Suppressor macrophage treated with lipopolysaccharide for 1 hour (primary cell): ENCODE measurements at places on chromosomes 11 and 22.

DNA sequence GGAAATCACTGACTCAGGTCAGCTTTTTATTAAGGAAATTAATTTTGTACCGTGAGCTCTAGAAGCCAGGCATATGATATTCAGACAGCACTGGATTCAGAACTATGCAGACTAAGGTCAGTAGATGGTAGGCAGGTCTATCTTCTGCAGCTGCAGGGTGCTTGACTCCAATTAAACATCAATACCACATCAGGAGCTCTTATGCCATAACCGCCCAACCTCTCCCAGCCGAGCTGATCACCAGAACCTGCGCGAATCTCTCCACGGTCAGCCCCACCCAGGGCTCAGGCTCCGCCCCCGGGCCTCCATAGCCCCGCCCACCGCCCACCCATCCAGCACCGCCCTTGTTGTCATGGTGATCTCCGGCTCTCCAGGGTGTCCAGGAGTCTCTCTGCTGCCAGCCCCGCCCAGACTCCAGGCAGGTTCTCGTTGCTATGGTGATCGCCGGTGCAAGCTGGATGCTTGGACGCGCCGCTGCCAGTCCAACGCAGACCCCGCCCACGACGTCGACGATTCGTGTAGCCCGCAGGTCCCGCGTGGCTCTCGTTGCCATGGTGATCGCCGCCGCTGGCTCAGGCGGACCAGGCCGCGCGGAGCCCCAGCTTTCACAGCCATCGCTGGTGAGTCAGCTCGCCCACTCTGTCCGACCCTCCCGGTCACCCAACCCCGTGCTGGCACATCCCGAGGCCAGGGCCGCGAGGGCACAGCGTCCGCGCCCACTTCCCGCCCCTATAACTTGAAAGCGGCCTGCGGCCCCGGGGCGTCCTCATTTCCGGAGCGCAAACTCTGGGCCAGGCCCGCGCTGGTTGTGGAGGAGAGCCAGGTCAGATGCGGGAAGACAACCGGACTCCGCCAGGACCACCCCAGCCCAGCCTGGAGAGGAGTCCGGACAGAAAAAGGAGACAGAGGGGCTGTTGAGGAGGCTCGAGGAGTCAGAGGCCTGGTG lies at the start of gene RAB36:
Gene RAB36 (plus strand): TSS at position 546 of the 946 bp plus-strand sequence. CDS start 1,140 bp downstream, outside the sequence.
- peak; percentile 91 for DNase-seq

- peak; percentile 70 for DNase-seq
These were observed 86.4 kb downstream of the GRK3 start for GRCh38 chr22:25650833-25651232.

DNA sequence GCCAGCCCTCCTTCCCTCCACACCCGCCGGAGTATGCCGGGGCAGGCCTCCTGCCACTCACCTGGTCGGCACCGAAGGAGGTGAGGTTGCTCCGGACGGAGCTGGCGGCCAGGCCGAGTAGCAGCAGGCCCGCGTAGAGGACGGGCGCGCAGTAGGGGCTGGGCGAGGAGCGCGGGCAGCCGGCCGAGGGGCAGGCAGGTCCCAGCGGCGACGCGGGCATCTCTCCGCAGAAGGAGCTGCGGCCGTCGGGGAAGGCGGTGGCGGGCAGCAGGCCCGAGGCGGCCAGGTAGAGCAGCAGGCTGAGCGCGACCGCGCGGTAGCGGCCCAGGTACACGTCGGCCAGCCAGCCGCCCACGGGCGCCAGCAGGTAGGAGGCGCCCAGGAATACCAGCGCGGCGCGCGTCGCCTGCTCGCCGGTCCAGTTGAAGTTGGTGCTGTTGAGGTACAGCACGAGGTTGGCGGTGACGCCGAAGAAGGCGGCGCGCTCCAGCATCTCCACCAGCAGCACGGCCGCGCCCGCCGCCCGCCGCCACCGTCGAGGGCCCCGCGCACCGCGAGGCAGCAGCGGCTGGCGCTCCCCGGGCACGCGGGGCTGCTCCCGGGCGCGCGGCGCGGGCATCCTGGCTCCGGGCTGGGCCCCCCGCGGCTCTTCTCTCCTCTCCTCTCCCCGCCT lies 907 bp downstream of the SLC15A3 start:
- peak; percentile 71 for DNase-seq

DNA sequence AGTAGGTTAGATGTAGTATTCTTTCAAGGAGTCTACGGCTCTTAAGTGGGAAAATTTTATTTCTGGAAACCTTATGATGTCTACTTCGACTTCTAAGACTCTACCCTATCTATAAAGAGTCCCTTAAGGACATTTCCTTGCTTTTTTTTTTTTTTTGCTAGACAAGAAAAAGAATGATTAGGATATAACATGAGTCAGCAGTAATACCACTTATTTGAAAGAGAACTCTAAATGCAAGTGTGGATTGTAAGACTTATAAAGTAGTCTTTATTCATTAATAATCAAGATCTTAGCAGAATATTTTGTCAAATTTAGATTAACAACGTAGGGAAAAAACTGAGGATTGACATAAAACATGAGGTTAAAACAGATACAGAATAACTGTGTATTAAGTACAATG lies 71.0 kb downstream of the DKK3 start:
- DNase-seq, result no peak

DNA sequence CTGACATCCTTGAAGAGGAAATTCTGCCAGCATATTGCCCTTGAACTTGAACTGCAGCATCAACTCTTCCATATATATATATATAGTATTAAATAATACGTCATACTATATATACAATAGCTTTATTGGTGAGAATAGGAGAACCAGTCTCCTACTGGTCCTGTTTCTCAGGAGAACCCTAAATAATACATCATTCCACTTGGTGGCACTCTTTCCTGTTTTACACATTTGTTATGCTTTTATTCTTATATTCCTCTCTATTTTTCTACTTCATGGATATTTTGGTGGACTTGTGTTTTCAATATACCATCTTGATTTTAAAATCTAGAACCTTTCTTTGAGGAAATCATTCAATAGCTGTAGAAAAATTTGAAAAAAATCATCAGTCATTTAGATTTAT lies 193.3 kb downstream of the TRPC6 start:
- DNase-seq, result peak; percentile 0

DNA sequence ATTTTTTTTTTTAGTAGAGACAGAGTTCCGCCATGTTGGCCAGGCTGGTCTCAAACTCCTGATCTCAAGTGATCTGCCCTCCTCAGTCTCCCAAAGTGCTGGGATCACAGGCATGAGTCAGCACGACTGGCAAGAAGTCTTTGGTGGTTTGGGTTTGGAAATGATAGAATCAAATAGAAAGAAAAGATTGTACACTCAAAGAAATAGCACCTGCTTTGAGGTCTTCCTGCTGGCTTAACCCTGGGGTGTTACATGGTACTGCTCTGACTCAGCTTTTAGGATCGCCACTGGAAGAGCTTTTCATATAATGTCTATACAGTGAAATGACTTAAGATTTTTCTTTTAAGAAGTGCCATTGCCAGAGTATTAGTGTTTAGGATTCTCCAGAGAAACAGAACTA lies 50.2 kb downstream of the JAM3 start:
- no peak for DNase-seq

GRCh38 chr22:35156945-35157344 lies 91.0 kb downstream of the ISX start:
- DNase-seq, result no peak

GRCh38 chr11:10451426-10452116 lies 3.5 kb upstream of the AMPD3 start:
- DNase-seq, result peak; percentile 38

- DNase-seq, result peak; percentile 60
These were observed 43.3 kb downstream of the ENDOD1 start for GRCh38 chr11:95132956-95133355.

GRCh38 chr11:66311965-66312548 lies 4.8 kb downstream of the CD248 start:
- peak; percentile 97 for DNase-seq

DNA sequence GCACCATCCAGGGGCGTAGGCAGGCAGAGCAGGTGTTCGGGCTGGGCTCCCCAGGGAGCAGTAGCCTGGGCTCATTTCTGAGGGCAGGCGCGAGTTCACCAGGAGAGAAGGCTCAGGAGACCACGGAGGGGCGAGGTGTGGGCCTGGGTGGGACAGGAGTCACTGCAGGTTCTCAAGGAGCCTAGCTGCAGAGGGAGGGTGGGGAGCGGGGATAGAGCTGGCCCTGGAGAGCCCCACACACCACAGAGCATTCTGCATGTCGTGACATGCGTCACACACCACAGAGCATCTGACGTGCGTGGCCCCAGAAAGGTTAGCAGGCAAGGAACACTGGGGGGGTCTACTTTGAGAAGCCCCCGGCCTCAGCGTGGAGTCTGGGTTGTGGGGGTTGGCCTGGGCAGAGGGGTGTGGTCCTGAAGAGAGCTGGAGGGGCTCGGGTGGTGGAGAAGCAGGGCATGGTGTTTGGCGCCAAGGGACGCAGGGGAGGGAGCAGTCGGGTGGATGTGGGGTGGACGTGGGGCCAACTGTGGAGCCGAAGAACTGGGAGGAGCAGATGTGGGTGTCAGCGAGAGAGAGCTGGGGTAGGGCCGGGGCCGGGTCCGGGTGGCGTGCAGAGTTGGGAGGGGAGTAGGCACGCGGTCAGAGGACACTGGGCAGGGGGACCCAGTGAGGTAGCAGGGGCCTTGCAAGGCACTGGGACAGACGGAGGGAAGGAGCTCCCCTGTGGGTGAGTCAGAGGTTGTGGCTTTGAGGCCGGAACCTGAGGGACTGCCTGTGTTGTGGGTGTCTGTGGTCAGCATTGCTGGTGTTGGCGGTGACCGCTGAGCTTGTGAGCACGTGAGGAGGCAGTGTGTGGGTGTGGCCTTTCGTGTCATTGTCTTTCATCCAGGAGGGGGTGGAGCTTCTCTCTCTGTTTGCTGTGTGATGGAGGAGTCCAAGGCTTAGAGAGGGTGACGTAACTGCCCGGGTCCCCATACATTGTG lies 25.5 kb downstream of the CTTN start:
- DNase-seq, result peak; percentile 93

DNA sequence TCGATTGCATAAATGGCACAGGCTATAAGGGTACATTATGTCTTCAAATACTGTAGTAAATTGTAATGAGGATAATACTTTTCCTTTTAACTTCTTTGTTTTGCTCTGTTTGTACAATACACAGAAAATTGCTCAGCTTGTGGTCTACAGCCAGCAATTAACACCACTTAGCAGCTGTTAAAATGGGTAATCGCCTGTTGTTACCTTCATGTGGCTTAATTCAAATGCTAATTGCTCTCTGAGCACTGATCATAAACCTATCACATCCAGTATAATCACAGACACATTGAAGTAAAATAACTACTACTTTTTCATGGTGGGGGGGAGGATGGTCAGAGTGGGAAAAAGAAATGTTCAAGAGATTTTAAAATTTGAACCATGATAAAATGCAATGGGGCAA lies 1164.1 kb upstream of the CNTN5 start:
- no peak for DNase-seq

- no peak for DNase-seq
These were observed 37.9 kb downstream of the TTC17 start for GRCh38 chr11:43396617-43397016.

DNA sequence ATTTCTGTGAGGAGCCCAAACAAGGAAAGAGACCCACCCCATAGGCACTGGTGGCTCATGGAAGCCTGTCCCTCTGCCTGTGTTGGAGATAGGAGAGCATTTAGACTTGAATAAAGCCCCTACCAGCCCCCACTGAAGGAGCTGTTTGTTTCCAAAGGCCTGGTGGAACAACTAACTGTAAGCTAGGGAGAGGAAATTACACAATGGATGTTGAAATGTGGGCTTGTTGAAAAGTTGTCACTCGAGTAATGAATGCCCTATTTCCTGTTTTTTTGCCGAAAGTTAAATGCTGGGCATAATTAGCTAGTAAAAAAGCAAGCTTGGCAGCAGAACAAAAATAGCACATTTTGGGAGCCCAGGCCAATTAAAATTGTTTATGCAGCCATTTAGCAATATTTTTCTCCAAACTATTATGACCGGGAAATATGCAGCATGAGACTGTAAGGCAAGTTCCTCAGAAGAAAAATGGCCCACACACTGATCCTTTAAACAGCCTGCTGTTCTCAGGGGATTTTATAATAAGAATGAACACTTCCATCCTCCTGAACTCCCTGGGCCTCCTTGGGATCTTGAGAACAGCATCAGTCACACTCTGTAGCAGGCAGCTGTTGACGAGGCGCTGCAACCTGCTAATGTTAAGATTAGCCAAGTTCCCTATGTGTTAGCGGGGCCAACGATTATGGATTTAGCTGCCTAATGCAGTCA lies 38.6 kb upstream of the LMO2 start:
- DNase-seq, result peak; percentile 78

DNA sequence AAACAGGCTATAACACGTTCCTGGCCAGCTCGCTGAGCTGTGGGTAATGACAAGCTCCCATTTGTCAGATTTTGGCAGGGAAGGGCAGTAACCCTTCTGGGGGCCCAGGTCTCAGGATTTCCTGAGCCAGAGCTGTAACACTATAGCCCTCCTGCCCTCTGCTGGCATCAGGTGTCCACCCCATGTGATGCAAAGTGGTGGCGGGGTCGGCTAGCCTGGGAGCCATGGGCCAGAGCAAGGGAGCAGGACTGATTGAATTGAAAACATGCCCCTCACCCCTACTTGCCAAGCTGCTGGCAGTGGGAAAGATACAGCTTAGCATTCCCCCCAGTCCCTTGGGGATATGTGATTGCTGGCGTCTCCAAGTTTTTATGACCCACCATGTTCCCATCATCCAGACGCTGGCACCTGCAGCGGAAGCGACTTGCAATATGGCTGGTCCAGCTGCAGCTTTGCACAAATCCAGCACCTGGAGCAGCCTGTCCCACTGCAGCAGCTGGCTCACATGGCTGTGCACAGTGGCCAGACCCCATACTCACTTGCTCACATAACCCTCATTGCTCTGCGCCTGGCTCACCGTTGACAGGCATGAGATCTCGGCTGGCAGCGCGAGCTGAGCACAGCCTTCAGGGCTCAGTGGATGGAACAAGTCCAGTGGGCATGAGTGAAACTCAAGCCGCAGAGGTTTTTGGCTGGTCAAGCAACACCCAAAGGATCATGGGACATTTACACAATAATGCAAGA lies 1147.8 kb downstream of the JRKL start:
- no peak for DNase-seq
